ENCODE measurements at places on chromosomes 5 and 9. TPM values are rescaled to one million over a fixed set of nuclear protein-coding genes. Genes with fewer than 3 reads are reported as not detected.

The EGFL7 gene
- 566 TPM for total RNA-seq

The GLRX gene
- 12.4 TPM for total RNA-seq

The ACER2 gene
- total RNA-seq: 13.5 TPM

The PLAC8L1 gene
- total RNA-seq: 0.29 TPM

The RASEF gene
- not detected for total RNA-seq

The FAM114A2 gene
- total RNA-seq: 28.4 TPM

The PCA3 gene
- 0.29 TPM for total RNA-seq

The ALAD gene
- total RNA-seq: 14.3 TPM

The SH2D3C gene
- 85.9 TPM for total RNA-seq

The GRIA1 gene
- 0.33 TPM for total RNA-seq

The PPP3R2 gene
- total RNA-seq: not detected

The PTGDS gene
- total RNA-seq: not detected

Measured in vein endothelial cell (primary cell).